ENCODE measurements at places on chromosomes 12 and 14.

DNA sequence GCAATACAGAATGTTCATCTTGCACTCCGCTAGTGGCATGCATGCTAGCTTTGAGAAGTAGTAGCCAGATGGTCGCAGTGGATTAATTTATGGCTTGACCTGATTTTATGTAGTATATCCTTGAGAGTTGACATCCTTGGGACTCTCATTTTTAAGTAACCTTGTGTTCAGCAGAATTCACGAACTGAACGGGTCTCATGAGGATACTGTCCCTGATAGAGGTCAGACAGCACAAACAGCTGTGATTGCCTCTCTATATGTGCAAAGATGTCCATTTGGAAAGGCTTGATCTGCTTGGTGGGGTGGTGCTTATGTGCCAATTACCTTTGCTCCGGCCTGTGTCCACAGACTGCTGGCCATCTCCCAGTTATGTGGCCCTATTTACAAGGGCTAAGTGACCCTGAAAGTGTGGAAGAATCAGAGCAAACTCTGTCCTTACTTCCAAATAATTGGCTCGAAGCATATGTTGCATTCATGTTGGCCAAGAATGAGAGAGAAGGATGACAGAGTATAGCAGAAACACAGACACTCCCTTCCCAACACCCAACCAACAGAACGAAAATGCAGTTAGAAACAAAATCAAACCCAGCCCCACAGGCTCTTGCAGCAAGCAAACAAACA, 167.1 kb downstream of the CRADD start:
- no peak for DNase-seq

GRCh38 chr12:123595729-123596128, 6.2 kb upstream of the DDX55 start:
- DNase-seq: peak; percentile 76

GRCh38 chr12:117402363-117402762, 40.9 kb upstream of the NOS1 start:
- no peak for DNase-seq

- no peak for DNase-seq
These were observed 22.6 kb downstream of the CCDC85C start for GRCh38 chr14:99581374-99581773.

DNA sequence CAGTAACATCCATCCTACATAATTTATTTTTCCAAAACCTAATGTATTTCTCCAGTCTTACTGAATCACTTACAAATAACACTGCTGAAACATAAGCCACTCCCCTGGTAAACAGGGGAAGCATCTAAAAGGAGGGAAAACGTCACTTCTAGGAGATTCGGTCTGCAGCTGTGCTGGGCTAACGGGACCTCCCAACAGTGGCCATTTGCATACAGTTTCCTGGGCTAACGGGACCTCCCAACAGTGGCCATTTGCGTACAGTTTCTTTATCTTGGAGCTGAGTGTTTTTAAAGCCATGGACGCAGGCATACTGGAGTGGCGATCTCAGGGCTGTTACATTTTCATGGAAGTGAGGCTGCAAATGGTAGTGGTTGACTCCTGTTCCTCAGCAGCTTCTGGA, 242.9 kb downstream of the TMEM132D start:
- DNase-seq: no peak

DNA sequence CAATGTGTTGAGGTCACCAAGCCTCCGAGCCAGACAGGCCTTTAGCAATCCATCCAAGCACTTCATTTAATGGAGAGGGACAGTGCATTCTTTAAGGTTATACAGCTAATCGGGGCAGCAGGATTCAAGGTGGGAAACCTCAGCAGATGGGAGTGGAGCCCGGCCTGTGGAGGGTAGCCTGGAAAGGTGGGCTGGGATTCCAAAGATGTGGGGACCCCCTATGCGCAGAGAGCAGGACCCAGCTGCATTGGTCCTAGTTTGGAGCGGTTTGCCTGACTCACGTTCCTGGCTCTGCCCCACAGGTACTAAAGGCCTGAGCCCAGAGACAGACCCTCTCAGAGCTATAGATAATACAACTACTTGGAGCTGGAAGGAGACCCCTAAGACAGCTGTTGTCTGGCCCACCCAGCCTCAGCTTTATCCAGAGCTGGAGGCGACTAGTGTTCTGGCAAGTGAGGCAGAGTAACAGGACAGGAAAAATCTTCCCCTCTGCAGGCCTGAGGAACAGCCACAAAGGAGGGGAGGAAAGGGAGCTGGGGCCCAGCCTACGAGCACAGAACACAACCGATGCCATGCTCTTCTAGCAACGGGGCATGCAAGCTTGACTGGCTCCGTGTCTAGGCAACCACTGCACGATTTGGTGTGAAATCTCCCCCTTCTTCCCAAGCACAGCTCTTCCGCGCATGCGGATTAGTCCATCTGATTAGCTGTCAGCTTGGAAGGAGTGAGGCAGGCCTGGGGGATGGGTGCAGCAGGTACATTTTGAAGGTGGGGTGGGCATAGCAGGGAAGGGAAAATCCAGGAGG, 1.1 kb upstream of the MYH7 start:
- no peak for DNase-seq

DNA sequence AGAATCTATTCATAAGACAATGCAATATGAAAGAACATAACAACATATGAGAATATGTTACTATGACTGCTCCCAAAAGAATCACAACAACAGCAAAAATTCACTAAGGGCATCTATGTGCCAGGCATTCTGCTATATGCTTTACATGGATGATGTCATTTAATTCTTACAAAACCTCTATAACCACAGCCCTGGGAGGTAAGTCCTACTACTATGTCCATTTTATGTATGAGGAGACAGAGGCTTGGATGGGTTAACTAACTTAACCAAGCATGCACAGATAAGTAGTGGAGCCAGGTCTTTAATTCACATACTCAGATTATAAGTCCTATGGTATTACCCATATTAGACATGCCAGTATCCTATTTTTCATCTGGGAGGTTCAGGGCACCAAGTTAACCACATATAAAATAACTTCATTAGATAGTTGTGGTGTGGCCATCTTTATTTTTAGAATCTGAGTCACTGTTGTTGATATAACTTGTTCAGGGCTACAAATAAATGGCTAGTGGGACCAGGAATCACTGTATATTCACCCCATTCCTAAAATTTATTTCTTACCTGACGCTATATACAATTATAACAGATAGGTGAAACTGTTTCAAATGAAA, 33.2 kb upstream of the RAD51AP1 start:
- no peak for DNase-seq

DNA sequence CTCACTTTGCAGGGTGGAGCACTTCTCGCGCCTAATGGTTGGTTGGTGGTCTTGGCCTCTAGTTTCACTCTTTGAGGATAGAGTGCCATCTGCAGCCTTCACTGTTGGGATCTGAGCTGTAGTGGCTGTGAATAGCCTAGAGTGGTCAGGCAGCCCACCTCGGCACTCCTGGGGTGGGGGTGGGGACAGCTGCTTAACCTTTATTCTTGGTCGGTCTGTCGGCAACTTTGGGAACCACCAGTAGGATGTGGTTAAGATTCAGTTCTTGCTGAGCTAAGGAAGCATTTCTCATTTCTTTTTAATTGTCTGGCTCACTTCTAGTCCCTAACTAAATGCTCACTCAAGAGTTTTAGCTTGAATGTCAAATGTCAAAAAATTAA, 21.1 kb downstream of the TMBIM6 start:
- no peak for DNase-seq

DNA sequence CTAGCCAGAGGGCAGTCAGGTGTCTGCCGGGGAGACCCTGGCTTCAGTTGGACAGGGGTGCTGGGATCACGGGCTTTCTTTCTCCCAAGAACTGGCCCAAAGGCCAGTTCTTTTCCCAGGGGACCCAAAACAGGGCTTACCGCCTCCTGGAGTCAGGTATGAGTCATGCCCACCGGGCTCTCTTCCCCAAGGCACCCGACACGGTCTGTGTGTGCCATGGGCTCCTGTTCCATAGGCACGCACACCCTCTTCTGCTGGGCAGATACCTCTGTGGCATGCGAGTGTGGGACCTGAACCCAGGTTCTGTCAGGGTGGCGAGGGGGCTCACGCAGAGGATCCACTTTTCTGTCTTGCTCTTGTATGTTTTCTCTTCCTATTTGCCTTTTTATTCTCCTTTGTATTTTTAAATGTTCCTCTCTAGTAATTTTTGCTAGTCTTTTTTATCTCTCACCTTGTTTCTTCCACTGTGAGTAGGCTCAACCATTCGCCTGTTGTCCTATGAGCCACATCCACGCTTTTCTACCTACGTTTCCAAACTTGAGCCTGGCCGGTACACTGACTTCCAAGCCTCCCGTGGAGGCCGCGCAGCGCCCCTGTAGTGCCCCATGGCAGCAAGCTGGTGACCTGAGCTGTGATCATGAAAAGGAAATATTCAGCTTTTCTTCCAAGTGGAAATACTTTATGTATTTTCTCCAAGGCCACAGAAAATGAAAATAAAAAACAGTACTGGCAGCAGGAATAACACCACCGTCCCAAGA, 362.2 kb downstream of the CACNA1C start:
- DNase-seq: no peak

GRCh38 chr12:94141004-94141764, 7.2 kb upstream of the PLXNC1 start:
- no peak for DNase-seq

DNA sequence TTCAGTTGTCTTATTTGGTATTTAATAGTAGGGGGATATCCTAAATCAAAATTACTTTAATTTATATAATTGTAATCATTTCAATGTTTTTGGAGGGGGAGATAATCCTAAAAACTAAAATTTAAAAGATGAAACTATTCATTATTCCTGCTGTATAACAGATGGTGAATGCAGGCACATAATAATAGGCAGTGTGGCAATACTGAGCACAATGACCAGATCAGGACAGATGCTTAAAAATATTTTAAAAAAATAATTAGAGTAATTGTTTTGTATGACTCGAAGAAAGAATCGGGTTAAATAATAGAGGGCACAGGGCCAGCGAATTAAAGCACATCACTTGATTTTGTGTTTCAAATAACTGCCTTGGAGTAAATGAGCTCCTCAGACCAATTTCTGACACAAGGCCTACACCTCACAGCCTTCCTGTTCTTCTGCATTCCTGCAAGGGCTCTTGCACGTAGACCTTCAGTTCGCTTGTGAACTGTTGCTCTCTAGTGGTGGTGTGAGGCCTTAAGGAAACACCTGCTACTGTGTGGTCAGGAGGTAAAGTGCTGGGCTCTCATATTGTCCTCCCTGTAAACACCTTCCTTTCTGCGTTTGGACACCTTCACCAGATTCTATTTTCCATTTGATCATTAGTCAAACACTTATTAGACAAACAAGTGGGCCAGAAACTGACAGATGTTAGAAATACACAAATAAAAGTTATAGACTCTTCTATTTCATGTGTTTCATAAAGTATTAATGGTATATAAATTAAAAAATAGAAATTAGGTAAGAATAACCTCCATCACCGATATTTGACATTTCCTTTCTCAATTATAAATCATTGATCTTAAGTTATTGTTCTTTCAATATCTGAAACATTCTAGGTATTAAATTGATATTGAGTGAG, 29.3 kb upstream of the KLRF1 start:
- DNase-seq: peak; percentile 7

GRCh38 chr14:22845821-22846625, 9.6 kb downstream of the MMP14 start:
- no peak for DNase-seq

- DNase-seq: no peak
These were observed 318.5 kb downstream of the TMEM132D start for GRCh38 chr12:129585296-129585695.

DNA sequence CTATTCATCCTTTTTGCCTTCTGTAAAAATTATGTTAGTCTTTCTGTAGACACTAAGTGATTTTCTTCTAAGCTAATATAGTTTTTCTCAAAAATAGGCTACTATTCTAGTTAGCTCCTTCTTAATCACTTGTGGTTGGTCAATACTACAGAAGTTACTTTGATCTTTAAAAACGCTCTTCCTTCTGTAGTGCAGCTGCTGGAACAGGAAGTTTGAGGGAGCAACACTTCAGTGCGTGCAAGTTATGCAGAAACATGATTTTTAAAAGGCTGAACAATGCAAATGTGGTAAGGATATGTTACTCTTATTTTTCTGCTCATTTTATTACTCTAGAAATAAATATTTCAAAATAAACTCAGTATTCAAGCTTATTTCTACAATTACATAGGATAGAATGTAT, 11.1 kb upstream of the RERGL start:
- DNase-seq: no peak

DNA sequence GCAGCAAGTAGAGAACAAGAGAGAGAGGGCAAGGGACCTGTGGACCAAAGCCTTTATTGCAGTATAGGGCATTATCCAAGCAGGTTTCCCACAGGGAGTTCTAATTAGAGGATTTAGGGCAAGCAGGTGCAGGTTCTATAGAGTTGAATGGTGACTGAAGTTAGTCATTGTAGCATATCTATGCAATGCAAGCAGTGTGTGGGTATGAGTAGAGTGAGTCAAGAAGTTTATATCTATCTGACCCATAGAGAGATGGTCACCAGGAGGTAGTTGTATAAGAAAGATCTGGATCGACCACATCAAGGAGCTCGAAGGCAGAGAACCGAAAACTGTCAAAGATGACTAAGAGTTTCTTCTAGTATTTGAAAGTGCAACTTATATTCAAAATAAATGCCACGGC, 167.3 kb downstream of the PLCZ1 start:
- no peak for DNase-seq

DNA sequence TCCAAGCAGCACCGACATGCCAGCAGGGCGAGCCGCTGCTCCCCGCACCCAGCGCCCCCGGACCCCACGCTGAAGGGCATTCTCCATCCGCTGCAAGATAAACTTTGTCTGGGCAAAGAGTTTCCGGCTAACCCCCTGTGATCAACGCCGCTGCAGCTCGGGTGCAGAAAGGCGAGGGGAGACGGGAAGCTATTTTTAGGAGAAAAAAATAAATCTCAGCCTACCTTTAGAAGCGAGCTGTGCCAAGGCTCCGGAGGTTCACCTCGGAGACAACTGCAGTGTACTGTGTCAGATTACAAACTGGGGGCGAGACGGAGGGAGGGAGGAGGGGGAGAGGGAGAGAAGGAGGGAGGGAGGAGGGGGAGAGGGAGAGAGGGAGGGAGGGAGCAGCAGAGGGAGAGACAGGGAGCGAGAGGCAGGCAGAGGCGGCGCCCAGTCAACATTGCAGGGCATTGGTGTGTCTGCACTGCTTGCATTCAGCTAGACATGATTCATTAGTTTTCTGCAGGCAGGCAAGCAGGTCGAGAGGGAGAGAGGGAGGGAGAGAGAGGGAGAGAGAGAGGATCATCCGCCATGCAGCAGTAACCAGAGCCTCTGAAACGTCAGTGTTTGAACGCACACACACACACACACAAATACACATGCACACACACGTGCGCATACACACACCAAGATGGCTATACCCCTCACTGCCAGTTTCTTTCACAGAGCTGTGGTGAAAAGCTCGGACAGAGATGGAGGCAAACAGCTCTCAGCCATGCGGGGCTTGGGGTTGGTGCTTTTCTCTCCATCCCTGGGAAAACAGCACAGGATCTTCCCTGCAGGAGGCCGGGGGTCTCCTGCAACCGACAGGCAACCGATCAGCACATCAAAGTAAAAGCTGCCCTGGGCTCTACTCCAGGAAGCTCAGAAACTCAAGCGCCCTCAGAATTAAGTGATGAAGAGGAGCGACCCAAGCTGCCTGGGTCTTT, at the start of gene RIMBP2:
TSS of gene RIMBP2 (minus strand) at position 302 of the 971 bp plus-strand sequence. CDS start 237,286 bp downstream, outside the sequence.
- no peak for DNase-seq

DNA sequence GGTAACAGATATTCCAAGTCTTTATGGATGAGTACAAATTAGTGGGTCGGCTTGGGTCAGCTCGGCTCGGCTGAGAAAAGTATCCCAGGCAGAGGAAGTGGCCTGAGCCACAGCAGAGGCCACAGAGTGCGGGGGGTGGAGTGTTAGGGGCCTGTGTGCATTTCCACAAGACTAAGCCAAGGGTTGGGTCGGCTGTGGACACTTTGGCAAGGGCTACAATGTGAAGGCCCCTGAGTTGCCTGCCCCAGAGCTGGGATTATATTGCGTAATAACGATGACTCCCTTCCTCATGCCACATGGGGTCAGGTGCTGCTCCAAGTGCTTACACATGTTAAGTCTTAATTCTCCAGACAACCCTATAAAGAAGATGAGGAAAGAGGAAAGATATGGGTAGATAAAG, 11.4 kb downstream of the EVL start:
- DNase-seq: no peak

Data from T47D (cell line).